ENCODE measurements at places on chromosomes 2 and 18.

GRCh38 chr2:220981926-220982325, 590.2 kb downstream of the EPHA4 start:
- no peak for DNase-seq

DNA sequence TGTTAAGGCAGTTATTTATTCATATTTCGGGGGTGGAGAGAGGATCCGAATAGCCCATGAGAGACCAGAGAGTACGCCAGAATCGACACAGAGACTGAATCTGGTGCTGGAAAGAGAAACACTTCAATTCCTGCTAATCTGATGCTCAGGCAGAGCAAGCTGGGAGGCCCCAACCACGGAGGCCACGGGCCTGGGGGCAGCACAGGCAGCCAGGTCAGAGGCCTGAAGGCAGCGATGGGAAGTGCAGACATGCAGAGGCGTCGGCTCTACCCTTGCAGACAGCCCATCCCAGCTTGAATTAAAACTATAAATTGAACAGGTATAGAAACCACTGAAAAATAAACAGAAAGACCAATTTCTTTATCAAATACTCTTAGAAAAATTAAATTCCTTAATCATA, 50.6 kb downstream of the PXDN start:
- DNase-seq: no peak

- no peak for DNase-seq
Observed at GRCh38 chr2:98343285-98343684, 3.0 kb upstream of the CNGA3 start.

- no peak for DNase-seq
Observed at GRCh38 chr2:232236200-232236599, 142.4 kb upstream of the ALPP start.

- no peak for DNase-seq
Observed at GRCh38 chr2:186697536-186697935, 3.7 kb downstream of the FAM171B start.

DNA sequence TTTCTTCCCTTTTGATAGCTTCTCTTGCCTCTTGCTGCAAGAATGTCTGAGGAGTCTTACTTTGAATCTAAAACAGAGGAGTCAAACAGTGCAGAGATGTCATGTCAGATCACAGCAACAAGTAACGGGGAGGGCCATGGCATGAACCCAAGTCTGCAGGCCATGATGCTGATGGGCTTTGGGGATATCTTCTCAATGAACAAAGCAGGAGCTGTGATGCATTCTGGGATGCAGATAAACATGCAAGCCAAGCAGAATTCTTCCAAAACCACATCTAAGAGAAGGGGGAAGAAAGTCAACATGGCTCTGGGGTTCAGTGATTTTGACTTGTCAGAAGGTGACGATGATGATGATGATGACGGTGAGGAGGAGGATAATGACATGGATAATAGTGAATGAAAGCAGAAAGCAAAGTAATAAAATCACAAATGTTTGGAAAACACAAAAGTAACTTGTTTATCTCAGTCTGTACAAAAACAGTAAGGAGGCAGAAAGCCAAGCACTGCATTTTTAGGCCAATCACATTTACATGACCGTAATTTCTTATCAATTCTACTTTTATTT, 133.5 kb upstream of the CDCA7 start:
- DNase-seq: no peak

GRCh38 chr2:59798687-59799232, 754.7 kb downstream of the BCL11A start:
- DNase-seq: no peak

GRCh38 chr2:55364189-55365055, 55.2 kb downstream of the CCDC88A start:
- no peak for DNase-seq

DNA sequence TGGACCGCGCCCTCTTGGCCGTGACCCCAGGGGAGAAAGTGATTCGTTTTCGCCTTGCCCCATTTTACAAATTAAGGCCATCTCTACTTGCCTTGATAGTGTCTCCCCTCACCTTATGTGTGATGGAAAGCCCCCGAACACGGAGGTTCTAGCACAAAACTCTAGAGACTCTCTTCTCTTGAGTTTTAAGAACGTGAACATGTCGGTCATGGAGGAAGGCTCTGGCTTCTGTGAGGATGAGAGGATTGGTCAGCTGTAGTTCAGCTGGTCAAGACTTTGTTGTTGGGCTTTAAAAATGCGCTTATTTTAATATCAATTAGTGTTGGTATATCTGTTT, 828 bp downstream of the DYNC1I2 start:
- no peak for DNase-seq

- DNase-seq: no peak
Observed at GRCh38 chr2:59276033-59276432, 1034.9 kb upstream of the FANCL start.

DNA sequence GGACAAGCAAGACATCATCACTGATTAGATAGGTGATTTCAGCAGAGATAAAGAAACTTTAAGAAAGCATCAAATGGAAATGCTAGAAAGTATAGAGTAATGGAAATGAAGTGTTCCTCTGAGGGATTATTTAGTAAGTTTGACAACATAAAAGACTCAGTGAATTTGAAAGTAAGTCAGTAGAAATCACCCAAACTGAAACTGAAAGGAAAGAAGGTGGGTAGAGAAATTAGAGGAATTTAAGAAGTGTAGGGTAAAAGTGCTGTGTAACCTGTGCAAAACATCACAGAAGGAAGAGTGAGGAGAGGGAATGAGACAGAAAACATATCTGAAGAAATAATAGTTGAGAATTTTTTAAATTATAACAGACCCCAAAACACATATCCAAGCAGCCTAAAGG, 343.1 kb downstream of the CBLN2 start:
- no peak for DNase-seq

DNA sequence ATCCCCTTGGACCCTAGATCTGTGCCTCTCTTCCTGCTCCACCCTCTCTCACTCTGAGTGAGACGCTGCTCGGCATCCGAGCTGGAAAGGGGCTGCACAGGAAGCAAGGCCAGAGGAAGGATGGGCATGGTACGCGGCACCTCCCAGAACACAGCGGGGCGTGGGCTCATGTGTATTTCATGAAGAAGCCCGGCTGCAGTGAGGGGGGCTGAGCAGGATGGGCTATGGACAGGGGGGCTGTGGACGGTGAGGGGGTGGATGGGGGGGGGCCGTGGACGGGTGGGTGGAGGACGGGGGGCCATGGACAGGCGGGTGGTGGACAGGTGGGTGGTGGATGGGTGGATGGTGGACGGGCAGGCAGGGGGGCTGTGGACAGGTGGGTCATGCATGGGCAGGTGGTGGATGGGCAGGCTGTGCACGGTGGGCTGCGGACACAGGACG, 28.5 kb downstream of the SLC66A2 start:
- DNase-seq: no peak

DNA sequence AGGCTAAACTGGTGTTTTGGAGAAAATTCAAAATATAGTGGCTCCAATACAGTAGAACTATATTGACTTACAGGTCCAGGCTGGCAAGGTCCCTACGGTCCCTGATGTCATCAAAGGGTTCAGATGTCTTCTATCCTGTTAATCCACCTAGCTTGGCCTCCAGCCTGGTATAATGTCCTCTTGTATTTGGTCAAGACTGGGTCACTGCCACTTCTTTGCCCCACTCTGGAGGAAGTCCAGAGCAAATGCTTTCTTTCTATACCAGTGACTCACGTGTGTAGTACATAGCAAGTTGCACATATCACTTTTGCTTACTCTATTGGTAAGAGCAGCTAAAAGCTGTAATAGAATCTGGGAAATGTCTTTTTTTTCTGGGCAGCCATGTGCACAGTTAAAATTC, 80.8 kb downstream of the LCLAT1 start:
- DNase-seq: no peak

GRCh38 chr18:44750774-44751173, 70.1 kb downstream of the SETBP1 start:
- no peak for DNase-seq
